Fibroblast of lung (primary cell): ENCODE measurements at places on chromosomes 7 and 10. TPM values are rescaled to one million over a fixed set of nuclear protein-coding genes. Genes with fewer than 3 reads are reported as not detected.

FGL2 gene
- 4.9 and 15.6 TPM in 2 replicates for polyA plus RNA-seq

AGR3 gene
- polyA plus RNA-seq: not detected in 2 replicates

TCAF2 gene
- polyA plus RNA-seq: 1.9 and 3.1 TPM in 2 replicates

DPP6 gene
- not detected in 2 replicates for polyA plus RNA-seq

CLDN15 gene
- polyA plus RNA-seq: 1.6 and 1.8 TPM in 2 replicates

SPDYE6 gene
- not detected in 2 replicates for polyA plus RNA-seq

MOSPD3 gene
- 12.8 and 13.8 TPM in 2 replicates for polyA plus RNA-seq

GATA3 gene
- 0.02 TPM in 1 of 2 replicates, not detected in the other for polyA plus RNA-seq

DMBT1 gene
- not detected in 2 replicates for polyA plus RNA-seq
